ENCODE measurements at places on chromosomes 5 and 9.

DNA sequence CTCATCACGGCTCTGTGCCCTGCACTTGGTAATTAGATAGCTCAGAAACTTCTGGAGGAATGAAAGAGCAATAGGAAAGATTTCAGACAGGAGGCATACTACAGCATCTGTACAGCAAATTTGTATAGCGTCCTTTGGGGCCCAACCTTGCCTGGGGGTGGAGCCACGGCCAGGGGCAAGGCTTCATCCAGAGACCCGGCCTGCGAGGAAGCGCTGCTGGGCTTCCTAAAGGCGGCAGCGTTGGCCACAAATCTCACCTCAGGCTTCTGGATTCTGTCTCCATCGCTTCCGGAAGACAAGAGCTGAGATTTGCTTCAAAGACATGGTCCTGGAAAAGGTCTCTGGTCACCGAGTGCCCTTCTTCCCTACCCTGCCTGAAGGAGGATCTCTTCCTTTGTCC, 12.2 kb upstream of the SPATA31D1 start:
- DNase-seq = no peak

DNA sequence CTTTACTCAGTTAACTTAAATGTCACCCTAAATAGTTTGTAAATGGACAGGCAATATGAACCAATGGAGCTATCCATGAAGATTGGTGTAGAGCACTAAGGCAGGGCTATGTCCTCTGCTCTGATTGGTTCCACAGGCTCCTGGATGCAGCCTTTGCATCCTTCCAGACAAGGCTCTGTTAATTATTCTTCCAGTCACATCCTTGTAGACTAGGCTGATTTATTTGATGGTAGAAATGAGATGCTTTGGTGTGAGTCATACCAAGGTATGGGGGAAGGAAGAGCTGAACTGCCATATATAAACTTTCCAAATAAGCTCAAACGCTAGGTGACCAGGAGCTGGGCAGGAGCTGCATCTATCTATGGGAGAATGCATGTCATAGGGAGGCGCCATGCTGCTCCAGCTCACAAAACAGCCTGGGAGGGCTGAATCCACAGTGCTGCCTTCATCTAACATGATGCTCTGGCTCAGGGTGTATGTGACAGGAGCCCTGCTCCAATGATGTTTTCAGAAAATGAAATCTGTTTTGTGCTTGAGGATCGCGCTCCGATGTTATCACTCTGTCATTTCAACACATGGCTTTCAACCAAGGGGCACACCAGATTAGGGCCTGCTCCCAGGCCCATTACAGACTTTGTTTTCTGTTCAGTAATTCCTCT, 818.0 kb upstream of the ZNF608 start:
- peak; percentile 83 for DNase-seq

GRCh38 chr9:75890472-75891276, at the start of gene PCSK5:
Gene PCSK5, plus strand, starts transcription at chr9:75890673. Its CDS starts 509 bp downstream, at chr9:75891182.
- DNase-seq = peak; percentile 81

DNA sequence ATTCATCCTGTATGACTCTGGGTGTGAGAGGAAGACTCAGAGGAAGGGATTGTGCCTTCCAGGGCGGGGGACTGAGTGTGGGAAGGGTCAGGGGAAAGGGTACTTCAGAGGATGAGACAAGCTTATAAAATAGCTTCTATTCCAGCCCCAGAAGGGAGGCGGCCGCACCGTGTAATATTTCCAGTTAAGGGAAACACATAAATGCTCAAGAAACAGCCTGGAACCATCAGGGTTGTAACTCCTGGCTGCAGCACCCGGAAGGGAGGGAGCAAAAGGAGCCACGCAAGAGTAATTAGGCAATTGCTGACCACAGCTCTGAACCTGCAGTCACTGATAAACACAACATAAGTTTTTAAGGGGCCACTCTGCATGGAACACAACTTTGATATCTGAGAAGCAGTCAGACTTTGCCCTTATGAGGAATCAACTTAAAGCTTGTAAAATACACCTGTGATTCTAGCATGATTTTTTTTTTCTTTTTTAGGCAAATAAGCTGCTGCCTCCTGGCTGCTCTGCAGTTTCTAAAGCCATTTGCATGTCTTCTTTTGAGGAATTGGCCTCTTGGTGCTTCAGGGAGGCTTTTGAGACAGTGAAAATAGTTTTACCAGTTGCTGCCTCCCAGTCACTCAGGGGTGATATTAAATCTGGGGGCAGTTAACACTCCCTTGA, 382.7 kb downstream of the ENC1 start:
- DNase-seq = no peak

Data from A172 (cell line).